ENCODE measurements at places on chromosomes 6 and 20.

GRCh38 chr6:34476921-34477320, 11.0 kb downstream of the PACSIN1 start:
- no peak for DNase-seq

GRCh38 chr6:168349718-168350210, 30.2 kb upstream of the DACT2 start:
- no peak for DNase-seq

DNA sequence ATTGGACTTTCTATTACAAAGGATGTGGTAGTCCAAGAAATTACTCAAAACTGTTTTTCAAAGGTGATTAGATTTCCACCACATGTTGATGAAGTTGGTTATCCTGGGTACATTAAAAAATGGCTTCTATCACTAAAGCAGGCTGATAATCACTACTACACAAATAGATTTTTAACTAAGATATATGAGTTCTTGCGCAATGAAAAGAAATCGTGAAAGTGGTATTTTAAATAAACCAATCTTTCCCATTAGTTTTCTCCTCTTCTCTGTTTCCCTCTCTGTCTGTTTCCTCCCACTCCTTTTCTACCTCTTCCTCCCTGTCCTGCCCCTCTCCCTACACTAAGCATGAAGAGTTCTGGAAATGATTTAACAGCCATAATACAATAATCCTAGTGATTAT, 487.9 kb upstream of the CITED2 start:
- no peak for DNase-seq

- no peak for DNase-seq
These were observed 445.1 kb downstream of the DOK5 start for GRCh38 chr20:54920491-54920890.

- peak; percentile 65 for DNase-seq
These were observed 77.1 kb downstream of the SGK1 start for GRCh38 chr6:134240665-134241431.

DNA sequence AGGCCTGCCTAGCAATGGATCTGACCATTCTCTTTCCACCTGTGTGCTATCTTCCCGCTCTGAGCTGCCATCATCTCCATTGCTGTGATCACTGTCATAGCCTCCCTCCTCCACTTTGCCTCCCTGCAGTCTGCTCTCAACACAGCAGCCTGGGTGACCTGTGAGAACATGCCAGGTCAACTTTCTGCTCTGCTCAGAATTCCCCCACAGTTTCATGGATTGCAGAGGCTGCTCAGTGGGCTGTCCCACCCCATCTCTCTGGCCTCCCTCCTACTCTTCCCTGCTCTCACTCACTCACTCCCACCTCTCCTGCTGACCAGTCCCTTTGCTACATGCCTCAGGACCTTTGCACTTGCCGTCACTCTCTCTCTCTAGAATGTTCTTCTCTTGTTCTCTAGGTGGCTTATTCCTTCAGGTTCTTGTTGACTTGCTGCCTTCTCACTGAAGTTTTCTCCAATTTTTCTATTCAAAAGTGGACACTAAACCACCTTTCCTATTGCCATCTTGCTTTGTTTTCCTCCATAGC, 159.9 kb downstream of the CD83 start:
- no peak for DNase-seq

DNA sequence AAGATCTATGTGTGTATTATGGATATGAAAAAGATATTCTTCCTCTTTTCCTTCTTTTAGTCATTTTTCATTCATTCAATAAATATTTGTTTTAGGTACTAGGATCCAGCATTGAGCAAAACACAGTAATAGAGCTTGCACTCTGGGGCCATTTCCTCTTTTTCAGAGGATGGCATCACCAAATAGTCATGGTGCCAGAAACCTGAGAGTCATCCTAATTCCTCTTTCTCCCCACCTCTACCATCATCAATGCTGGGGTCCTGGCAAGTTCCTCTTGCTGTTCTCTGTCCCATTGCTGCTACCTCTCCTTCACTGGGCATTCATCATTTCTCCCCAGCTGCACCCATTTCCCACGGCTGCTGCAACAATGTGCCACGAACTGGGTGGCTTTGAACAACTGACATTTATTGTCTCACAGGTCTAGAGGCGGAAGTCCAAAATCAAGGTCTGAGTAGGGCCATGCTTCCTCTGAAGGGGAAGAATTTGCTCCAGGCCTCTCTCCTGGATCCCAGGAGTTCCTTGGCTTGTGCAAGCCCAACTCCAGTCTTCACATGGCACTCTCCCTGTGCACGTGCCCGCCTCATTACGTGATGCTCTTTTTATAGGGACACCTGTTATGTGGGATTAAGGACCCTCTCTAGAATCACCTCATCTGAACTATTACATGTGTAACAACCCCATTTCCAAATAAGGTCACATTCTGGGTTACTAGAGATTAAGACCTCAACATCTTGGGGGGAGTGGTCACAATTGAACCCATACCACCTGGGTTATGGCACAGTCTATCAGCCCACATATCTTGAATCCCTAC, 9.5 kb upstream of the IGF2R start:
- DNase-seq: no peak

- no peak for DNase-seq
These were observed 1278.4 kb upstream of the GJE1 start for GRCh38 chr6:140854318-140854717.

DNA sequence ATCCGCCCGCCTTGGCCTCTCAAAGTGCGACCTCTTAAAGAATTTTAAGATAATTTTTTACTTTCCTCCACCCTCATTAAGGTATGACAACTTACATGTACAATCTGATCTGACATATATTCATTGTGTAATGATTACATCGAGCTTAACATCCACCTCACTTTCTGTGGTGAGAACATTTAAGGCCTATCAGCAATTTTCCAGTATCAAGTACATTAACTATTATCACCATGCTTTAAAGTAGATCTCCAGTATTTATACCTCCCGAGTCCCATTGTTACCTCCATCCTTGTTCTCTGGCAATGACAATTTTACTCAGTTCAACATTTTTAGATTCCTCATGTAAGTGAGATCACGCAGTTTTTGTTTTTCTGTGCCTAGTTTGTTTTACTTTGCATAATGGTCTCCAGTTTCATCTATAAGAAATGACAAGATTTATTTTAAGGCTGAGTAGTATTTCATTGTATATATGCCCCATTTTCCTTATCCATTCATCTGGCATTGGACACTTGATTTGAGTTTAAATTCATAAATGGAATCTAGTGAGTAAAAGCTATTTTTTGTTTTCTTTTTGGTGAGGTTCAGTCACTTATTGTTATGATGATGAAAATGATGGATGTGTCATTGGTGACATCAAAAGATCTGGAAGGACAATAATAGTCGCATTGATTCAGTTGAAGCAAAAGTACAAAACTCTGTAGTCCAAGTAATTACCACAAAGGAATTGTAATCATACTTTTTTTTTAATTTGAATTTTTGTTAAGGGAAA, 87.0 kb downstream of the OR2B2 start:
- DNase-seq: no peak

GRCh38 chr6:13005994-13006393, 289.4 kb downstream of the PHACTR1 start:
- no peak for DNase-seq

- no peak for DNase-seq
These were observed 372.0 kb downstream of the PREX1 start for GRCh38 chr20:48455651-48456365.

DNA sequence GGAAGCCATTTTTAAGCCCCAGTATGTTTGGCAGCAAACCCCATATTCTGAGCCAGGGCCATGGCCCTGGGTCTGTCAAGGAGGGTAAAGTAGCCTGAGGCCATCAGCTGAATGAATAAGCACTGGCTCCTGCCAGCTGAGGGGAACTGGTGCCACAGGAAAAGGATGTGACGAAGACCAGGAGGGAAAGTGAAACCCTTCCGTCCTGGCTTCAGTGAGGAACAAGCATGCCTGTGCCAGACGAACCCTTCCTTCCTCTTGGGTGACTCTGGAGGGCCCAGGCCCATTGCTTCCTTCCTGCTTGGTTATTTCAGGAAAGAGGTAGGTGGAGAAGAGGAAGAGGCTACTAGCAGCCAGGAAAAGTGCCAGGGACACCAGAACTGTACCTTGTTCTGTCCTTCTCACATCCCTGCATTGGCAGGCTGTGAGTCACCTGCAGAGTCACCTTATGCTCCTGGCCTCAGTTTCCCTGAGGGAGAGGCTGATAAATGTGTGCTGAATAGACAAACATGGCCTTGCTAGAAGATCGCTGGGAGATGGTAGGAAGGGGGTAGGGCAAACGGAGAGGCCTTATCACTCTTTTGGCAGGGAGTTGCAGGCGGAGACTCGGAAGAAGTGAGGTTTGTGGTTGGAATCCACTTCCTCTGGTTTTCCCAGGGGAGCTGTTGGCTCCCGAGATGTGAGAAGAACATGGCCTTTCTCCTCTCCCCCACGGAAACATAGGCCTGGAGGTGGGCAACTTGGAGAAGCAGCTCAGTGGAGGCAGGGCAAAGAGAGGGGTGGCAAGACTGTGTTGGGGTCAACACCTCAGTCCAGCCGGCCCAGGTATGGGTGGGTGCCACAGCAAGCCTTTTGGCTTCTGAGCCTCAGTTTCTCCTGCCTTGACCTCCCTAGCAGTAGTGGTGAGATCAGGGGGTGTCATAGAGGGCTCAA, 37.4 kb downstream of the COX4I2 start:
- DNase-seq: peak; percentile 74

GRCh38 chr6:52642368-52642767, 28.5 kb upstream of the TMEM14A start:
- DNase-seq: no peak

DNA sequence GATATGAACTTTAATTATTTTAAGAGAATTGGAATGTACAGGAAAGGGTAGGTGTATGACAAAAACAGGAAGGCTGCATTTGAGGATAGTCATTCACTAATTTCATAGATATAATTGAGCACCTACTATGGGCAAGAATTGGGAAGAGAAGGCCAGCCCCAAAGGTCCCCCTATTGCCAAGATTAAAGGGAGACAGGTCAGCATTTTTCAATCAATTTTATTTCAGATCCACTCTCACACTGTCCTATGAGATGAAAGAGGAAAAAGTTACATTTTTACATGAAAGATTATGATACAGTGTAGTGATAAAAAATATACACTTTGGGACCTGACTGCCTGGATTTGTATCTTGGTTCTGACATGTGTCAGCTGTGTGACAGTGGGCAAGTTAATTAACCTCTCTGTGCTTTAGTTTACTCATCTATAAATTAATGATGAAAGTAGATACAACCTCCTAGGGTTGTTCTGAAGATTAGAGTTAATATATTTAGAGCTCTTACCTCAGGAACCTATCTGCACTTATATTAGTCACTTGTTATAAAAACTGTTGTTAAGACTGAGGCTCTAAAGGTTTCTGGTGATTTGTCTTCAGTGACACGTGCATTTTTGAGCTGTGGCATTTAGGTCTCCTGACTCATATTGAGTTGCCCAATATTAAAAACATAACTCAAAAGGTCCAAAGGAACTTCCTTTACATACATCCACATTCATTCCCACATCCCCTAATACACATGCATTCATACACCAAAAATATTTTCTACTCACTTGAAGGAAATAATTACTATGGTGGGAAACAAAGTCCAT, 45.7 kb downstream of the SCGN start:
- DNase-seq: no peak

DNA sequence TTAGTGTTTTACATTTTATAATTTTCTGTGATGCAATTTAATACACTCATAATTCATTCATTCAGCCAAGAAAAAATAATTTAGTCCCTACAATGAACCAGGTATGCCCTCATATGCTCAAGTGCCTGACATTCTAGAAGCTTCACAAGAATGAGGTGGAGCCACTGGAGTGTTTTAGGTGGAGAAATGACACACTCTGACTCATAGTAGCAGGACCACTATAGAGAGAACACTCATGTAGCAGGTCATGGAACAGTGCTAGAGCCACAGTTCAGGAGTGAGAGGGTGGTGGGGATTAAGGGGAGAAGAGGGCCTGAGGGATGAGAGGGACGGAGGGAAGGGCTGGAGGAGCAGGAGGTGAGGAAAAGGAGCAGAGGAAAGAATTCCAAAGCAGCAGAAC, 1.4 kb upstream of the HLA-G start:
- DNase-seq: no peak

All from activated CD4-positive, alpha-beta T cell treated with anti-CD3 and anti-CD28 coated beads, Interleukin-2, amount 50 U/mL, for 48 hours (primary cell).